ENCODE measurements at places on chromosomes 12 and 14. TPM values are rescaled to one million over a fixed set of nuclear protein-coding genes. Genes with fewer than 3 reads are reported as not detected.

- no peak for DNase-seq
Observed at GRCh38 chr12:10389904-10390303, at the start of gene KLRK1. TSS of gene KLRK1 (minus strand) at chr12:10390041. CDS start at chr12:10388810, 1,231 bp downstream.

The TRPV4 gene
- polyA plus RNA-seq: not detected

DNA sequence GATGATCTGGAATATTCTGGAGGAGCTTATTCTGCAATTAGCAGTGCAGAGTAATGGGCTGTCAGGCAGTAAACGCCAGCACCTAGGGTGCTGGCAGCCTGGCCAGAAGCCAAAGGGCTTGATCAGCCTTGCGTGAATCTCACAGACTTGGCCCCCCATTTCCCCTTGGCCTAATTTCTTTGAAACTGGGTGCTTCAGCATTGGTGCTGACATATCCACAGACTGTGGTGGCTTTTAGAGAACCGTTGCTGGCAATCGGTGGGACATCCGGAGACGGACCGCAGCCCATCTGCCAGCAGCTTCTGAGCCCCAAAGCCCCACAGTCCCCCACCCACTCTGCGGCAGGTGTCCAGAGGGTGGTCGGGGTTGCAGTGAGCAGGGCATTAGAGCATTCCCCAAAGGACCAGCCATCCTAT, 157.1 kb downstream of the CALM1 start:
- no peak for DNase-seq

DNA sequence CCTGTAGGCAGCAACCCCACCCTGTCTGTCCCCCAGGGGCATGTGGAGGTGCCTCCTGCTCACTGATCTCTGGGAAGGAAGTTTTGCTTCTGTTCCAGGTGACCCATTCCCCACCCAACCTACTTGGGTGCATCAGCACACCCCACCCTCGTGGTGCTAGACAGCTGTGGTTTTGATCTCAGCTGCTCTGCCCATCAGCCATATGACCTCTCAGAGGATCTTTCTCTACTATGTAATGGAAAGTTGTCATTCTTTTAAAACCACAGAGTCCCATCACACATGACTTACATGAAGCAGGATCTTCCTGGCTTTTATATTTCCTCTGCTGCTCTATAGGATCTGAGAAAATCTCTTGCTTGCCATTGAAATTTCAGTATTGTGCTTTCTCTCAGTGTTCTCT, 13.5 kb upstream of the KRT82 start:
- no peak for DNase-seq

The MAP1LC3B2 gene
- polyA plus RNA-seq: 2.9 TPM

GRCh38 chr12:108948367-108948766, 68.5 kb downstream of the DAO start:
- no peak for DNase-seq

Data from GM12878 (cell line).